ENCODE measurements at places on chromosomes 7 and 10.

DNA sequence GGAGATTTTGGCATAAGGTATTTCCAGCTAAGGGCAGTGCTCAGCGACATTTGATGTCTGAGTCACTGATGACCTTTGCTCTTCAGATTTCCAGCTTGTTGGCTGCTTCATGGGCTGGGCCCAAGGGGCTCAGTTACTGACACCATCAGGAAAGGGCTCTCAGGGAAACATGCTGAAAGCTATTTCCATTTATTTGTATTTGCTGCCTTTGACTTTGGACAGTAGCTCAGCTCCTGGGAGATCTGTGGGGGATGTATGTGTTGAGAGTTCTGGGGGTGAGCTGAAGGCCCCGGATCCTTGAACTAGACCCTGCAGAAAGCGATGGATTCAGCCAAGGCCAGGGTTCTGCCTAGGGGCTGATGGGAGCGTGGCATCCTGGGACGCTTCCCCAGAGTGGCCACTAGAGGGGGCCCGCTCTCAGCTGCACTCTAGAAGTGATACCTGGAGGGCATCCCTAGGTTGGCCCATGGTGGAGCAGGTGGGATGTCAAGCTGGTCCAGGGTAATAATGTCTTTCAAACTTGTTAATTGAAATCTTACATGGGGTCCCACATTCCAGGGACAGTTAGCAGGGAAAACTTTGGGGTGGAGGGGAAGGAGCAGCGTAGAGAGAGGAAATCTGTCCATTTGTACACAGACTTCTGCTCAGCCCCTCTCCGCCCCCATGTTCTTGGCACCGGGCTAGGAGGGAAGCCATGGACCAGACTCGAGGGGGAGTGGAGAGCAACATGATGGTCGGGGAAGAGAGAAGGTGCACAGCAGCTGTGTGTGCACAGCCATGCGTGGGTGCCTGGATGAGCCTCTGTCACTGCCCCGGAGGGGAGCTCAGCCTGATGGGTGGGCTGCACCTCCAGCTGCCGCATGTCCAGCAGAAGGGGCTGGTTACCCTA lies 3.0 kb upstream of the BTBD16 start:
- DNase-seq: peak; percentile 81

DNA sequence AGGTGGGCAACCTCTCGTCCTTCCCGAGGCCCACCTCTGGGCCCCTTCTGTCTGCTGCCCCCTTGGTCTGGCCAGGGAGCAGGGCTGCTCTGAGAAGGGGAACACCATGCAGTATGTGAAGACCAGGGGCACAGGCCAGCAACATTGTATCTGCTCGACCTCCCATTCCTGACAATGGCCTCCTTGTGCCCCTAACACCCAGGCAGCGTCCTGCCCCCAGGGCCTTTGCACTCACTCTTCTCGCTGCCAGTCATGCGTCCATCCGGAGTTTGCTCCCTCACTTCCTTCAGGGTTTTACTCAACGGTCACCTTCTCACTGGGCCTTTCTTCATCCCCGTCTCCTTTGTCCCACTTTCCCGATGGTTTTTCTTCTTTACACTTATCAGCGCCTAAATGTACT lies 232.9 kb upstream of the GRB10 start:
- no peak for DNase-seq

- DNase-seq: no peak
These were observed 579.8 kb downstream of the PARD3 start for GRCh38 chr10:34235164-34235832.

DNA sequence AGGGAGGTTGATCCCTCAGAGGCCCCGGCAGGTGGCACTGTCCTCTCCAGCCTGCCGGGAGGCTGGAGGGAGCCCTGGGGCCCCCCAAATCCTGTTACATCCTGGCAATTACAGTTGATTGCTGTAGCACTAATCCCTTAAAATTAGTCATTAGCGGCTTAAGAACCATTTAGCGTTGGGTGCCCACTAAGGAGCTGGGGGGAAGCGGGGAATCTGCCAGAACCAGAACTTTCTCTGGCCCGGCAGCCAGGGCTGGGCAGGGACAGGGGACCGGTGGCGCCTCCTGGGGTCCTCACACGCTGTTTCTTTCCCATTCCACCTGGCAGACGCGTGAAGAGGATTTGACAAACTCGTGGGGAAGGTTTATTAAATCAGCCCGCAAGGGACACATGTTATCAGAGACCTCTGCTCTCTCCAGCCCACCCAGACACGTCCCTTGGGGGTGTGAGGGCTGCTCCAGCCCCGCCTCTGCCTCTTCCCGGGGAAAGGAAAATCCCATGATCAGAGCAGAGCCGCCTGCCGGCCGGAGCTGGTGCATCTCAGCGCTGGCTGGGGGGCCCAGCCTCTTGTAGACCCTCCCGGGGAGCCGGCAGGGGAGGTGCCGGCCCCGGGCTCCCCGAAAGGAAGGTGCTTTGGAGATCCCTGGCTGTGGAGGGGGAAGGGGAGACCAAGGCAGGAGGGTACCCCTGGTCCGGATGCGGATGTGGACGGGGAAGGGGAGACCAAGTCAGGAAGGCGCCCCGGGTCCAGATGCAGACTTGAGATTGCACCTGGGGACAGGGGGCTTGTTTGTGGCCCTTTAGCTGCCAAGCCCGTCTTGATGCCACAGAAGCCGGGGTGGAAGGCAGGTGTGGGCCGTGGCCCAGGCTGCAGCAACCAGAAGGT lies 142.7 kb downstream of the ELFN1 start:
- peak; percentile 65 for DNase-seq

DNA sequence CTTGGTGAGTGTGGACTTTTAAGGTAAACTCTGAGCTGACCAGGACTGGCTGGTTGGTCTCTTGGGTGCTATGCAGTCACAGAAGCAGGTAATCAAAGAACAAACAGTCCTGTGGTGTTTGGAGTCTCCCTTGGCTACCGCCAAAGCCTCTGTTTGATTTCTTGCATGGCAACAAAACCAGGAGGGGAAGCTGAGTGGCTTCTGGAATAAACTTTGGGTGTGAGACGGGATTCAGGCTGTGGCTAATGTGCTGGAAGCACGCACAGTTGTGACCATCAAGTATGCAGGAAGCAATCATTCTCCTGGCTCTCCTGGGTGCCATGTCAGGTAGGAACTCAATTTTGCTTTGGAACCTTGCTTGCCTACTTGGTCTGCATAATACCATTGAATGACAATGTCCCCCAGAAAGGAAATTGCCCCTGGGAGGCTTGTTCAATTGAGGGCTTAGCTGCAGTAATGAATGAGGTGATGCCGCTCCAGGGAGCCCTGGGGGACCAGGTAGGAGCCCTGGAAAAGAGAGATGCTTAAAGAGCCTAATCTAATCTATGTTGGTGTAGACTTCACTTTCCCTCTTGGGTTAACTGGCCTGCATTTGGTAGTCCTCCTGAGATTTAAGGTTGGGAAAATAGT lies at the start of gene CDHR3:
Gene CDHR3, plus strand, starts transcription at position 227 of the 630 bp plus-strand sequence. Its CDS starts 55 bp downstream, at position 282.
- peak; percentile 40 for DNase-seq

- peak; percentile 23 for DNase-seq
These were observed 75.7 kb downstream of the VPS41 start for GRCh38 chr7:38833329-38833728.

DNA sequence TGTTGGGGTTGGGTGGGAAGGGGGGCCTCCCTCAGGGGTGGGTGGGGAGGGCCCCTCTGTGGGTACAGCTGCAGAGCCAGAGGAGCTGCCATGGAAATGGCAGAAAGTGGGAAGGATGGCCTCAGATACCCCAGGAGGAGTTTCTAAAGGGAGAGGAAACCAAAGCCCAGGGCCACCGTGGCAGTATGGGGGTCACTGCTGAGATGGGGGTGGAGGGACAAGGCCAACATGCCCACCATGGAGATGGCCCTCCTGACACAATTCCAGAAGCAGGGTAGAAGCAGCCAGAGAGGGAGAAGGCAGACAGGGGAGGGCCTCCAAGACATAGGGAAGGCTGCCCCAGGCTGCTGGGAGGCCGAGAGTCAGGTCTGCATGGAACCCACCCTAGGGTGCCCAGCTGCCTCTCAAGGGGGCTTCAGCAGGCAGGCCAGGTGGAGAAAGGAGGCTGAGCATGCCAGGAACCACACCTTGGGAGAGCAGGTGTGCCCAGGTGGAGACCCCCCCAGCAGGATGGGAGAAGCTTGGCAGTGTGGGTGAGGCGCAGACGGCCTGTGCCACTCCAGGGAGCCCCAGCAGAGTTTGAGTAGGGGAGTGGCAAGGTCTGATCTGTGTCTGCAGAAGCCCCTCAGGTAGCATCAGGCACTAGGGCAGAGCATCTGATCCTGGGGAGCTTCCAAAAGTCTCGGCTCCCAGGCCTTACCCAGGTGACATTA lies 146.8 kb downstream of the ARHGAP22 start:
- DNase-seq: no peak

DNA sequence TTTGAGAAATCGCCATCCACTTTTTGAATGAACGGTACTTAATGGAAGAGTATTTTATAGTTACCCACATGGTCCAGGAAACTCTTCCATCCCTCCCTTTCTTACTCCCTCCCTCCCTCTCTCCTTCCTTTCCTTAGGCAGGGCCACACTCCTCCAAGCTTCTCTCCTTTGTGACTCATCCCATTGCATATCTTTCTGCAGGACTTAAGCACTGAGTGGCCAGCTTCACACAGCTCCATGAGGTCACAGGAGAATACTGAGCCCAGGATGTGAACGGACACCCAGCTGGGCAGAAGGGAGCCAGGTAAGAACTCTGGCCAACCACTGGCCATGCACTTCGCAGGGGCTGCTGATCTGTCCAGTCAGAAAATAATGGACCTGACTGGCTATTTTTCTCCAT lies 189.7 kb upstream of the ADCY1 start:
- no peak for DNase-seq
